SK-MEL-5 (cell line): ENCODE measurements at places on chromosomes 11 and 22. TPM values are rescaled to one million over a fixed set of nuclear protein-coding genes. Genes with fewer than 3 reads are reported as not detected.

DNA sequence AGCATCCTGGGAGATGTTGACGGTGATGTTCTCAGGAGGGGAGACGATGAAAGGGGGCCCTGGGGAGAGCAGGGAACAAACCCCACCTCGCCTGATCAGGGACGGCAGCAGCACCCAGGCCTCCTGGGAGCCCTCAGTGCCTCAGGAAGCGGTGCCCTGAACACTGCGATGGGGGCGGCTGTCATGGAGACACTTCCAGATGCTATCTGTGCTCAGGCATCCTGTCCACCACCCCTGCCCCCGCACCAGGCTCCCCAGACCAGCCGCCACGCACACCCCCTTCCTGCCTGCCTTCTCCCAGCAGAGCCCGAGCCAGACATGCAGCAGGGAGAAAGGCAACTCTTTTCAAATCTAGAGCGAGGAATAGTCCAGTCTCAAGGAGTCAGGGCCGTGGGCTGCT is 20.6 kb downstream of the IGSF9B start:
- DNase-seq = no peak

The DRAP1 gene
- total RNA-seq = 66.5 and 72.9 TPM in 2 replicates

- DNase-seq = no peak
Observed at GRCh38 chr22:18068381-18068988, 9.3 kb upstream of the PEX26 start.

GRCh38 chr11:114091516-114092397 is 32.2 kb downstream of the ZBTB16 start:
- no peak for DNase-seq

DNA sequence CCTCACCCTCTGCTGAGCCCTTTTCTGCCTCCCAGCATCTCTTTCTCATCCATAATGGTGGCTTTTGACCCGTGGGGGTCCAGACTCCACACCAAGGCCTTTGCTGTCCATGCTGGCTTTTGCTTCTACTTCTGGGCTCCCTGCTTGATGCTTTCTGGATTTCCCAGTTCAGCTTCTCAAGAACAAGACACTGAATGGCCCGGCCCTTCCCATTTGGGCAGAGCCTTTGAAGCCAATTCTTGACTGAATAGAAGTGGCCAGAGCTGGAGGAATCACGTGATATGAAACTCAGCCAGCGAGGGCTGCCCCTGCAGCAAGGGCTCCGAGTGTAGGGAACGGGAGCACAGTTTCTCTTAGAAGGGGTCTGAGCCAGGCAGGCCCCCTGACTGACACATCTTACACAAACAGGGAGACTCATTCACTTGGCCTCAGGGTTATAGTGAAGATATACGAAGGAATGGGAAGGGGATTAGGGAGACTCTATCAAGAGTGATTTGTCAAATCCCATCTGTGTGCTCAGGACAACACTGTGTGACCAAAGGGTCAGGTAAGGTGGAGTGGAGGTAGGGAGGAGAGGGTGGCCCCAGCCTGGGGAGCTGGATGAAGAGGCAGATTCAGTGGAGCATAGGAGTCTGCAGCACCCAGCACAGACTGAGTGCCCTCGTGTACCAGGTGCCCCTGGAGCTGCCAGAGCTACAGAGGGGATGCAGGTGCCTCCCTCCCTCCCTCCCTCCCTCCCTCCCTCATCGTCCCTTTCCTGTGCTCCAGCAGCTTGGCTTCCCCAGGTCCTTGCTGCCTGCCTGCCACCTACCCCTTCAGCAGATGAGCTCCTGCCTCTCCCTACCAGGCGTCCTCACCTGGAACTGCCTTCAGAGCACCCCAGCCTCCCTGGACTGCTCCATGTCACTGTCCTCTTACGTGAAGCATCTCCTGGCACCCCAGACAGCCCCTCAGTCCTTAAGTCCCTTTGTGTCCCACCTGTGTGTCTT is 106.0 kb downstream of the TRIM29 start:
- no peak for DNase-seq

DNA sequence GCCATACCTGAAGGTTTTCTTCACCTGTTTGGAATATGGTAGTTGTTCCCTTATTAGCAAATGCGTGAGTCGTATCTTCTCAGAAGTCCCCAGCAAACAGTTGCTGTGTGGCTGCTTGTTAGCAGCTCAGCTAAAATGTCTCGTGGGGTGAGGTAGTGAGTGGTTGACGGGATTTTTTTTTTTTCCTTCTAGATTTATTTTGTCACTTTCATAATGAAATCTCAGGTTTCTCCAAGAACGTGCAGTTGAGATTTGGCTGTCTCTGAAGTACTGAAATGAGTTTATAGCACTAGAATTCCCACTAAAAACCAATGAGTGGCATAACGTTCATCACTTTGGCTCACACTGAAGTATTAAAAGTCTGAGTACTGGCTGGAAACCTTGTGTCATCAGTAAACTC is 16.8 kb downstream of the RCN1 start:
- DNase-seq = no peak

The POTEH gene
- 0.40 TPM in 1 of 2 replicates, not detected in the other for total RNA-seq

- DNase-seq = no peak
Observed at GRCh38 chr22:28981818-28982499, 79.7 kb downstream of the C22orf31 start.

- peak; percentile 77 for DNase-seq
Observed at GRCh38 chr11:44621140-44621681, 55.7 kb downstream of the CD82 start.

DNA sequence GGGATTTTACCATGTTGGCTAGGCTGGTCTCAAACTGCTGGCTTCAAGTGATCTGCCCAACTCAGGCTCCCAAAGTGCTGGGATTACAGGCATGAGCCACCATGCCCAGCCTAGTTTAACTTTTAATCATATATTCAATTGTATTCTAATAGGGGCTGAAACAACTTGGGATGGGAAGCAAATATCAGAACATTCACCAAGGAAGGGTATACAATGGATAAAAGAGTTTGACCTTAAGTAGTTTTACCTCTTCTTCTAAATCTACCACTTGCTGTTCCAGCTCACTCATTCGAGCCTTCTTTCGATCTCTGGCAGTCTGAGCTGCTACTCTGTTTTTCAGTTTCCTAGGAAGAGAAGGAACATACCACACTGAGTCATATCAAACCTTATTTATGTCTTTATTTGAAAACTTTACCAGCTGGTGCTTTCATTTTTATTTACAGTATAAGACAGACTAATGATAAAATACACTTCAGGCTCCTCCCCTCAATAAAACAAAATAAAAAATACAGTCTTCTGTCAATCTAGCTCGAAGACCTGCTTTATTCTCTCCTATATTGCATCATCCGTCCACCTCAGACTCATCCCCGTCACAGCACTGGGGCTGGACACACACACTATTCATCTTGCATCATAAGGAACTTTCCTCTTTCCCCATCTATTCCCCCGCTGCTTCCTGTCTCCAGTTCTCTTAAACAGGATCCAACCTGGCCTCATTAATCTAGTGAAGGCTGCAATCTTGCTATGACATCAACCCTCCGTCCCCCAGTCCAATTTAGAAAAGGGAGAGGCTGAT is 1.4 kb downstream of the XBP1 start:
- peak; percentile 89 for DNase-seq

- no peak for DNase-seq
Observed at GRCh38 chr11:95508219-95508890, 277.4 kb upstream of the SESN3 start.

The RCN1 gene
- total RNA-seq = 214 and 228 TPM in 2 replicates

DNA sequence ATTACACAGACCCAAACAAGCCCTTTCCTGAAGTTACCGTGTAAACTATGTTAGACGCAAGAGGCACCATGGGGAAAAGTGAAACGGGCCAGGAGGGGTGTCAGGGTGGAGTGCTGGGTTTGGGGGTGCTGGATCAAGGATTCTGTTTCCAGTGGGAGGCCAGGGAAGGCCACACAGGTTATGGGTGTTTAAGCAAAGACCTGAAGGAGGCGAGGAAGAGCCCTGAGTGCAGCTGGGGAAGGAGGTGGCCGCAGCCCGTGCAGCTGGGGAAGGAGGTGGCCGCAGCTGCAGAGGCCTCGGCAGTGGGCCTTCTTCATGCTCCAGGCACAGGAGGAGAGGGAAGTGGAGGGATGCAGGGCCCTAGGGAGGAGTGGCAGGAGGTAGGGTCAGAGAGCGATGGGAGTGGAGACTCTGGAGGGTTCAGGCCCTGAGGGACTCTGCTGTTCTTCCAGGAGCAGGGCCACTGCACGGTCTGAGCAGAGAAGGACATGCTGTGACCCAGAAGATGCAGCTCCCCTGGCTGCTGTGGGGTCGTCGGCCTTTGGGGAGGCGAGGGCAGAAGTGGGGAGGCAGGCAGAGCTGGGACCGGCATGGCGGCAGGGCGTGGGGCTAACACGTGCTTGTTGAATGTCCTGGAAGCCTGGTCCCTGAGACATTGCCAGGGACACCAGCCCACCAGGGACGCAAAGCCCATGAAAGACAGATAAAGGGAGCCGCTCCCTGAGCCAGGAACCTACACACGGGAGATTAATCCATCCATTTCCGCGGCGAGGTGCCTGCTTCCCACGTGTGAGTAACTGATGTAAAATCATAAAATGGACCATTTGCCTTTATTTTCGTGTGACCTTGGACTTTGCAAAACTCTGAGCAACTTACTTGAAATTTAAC is 1049.1 kb downstream of the BRD1 start:
- no peak for DNase-seq

- peak; percentile 24 for DNase-seq
Observed at GRCh38 chr11:32115446-32115845, 24.6 kb downstream of the RCN1 start.

The DRD4 gene
- not detected in 2 replicates for total RNA-seq

DNA sequence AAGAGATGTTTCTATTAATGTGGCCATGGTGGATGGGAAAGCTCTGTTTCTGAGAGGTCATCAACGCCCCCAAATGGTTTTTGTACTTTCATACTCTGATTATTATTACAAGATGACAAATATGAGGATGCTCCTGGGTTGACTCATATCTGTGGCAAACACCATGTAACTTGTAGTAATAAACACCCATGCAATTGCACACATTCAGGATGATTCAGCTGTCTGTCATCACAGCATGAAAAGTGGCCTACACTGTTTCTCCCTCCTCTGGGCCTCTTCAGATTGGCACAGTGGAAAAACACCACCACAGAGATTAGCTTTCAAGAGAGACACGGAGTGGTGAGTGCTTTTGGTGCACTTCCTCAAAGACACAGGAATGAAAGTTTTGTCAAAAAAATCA is 85.4 kb downstream of the MTNR1B start:
- no peak for DNase-seq

DNA sequence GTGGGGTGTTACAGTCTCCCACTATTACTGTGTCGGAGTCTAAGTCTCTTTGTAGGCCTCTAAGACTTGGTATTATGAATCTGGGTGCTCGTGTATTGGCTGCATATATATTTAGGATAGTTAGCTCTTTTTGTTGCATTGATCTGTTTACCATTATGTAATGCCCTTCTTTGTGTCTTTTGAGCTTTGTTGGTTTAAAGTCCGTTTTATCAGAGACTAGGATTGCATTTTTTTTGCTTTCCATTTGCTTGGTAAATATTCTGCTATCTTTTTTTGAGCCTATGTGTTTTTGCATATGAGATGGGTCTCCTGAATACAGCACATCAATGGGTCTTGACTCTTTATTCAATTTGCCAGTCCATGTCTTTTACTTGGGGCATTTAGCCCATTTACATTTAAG is 97.6 kb downstream of the PDE3B start:
- no peak for DNase-seq

GRCh38 chr22:17629173-17629489 is 582 bp upstream of the ATP6V1E1 start:
- no peak for DNase-seq

GRCh38 chr11:2762451-2762850 is 62.7 kb upstream of the KCNQ1OT1 start:
- no peak for DNase-seq

The CSKMT gene
- 4.5 and 6.5 TPM in 2 replicates for total RNA-seq

DNA sequence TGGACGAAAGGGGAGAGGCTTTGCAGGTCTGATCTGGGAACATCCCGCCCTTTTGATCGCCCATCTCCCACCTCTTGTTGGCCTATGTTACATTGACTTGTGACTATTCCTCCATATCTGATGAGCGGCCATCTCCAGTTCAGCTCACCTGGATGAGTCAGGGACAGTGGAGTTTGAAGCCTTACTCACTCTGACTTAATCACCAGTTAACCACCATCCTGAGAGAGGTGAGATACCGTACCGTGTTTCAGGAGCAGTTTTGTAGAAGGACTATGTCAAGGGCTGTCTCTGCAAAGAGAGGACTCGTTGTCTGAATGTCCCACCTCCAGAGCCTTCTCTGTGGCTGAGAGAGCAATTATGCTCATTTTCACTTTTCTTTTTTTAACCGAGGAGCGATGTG is 771.7 kb downstream of the NTM start:
- no peak for DNase-seq

- no peak for DNase-seq
Observed at GRCh38 chr11:77174559-77174958, 46.5 kb downstream of the MYO7A start.

DNA sequence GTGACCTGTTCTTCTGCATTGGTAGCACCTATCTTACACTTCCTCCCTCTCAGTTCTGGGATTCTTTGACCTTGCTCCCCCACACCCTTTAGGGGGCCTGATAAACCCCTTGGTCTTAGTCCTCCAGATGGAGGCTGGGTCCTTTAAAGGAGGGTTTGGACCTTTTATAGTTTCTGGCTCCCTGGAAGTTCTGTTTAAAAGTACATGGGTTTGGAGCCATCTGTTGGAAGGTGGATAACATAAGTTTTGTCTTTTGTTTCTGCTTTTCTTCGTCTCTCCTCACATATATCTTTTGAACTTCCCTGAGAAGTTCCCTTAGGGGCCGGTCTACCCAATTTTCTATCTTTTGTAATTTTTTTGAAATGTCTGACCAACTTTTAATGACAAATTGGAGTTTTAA is 17.9 kb upstream of the HYLS1 start:
- DNase-seq = no peak

GRCh38 chr11:60872961-60873524 is 5.7 kb downstream of the ZP1 start:
- DNase-seq = peak; percentile 1

- no peak for DNase-seq
Observed at GRCh38 chr11:78189851-78190250, 1.1 kb downstream of the USP35 start.

The P2RX3 gene
- not detected in 2 replicates for total RNA-seq

DNA sequence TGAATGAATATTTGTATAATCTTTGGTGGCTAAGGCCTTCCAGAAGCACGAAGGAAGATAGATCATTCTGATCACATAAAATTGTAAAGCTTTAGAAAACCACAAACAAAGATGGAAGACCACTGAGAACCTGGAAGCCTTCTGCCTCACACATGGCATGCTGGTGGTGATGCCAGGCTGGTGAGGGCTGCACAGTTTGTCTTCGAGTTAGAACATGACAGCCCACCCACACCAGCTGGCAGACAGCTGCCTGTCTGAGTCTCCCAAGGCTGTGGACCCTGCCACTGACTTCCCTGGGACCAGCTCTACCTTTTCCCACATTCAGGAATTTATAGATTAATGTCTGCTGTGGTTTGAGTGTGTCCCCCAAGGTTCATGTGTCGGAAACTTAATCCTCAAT is 48.8 kb upstream of the B3GAT1 start:
- DNase-seq = no peak

DNA sequence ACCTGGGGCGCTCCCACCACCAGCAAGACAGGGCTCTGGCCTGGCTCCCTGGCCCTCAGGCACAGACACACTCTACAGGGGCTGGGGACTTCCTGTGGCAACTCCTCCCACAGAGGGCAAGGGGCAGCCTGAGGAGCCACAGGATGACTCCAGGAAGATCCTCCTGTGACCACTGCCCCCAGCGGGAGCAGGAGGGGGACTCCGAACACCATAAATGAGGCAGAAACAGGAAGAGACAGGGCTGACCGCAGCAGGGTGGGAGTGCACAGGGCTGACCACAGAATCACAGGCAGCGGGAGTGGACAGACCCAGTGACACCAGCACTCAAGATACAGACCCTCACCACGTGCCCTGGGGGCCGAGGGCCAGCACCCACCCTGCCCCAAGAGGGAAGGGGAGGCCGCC is 10.8 kb downstream of the ARAP1 start:
- DNase-seq = no peak

- DNase-seq = no peak
Observed at GRCh38 chr11:84044706-84045105, 758.5 kb upstream of the CCDC90B start.
